GM23338 (cell line): ENCODE measurements at places on chromosomes 5 and 9. TPM values are rescaled to one million over a fixed set of nuclear protein-coding genes. Genes with fewer than 3 reads are reported as not detected.

DNA sequence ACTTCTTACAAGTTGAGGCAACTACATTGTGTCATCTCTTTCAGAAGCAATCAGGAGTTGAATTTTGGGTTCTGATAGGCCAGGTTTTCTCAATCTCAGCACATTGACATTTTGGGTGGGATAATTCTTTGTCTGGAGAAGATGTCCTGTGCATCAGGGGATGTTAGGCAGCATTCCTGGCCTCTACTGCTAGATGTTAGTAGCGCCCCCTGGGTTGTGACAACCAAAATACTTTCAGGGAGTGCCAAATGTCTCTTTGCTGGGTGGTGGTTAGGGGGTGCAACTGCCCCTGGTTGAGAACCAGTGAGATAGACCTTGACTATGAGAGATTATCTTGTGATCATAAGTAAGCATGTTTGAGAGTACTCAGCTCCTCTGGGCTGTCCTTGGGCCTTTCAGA is 164.3 kb upstream of the KLF9 start:
- peak; percentile 35 for DNase-seq
- no peak overlapping the region for H3K27ac ChIP-seq
- H3K4me3 ChIP-seq: no peak overlapping the region
- peaks cover 4% of the 10 kb centered on the region; the same call in 1 of the 2 replicates for H3K4me1 ChIP-seq
- H3K36me3 ChIP-seq: no peaks in the 10 kb centered on the region

DNA sequence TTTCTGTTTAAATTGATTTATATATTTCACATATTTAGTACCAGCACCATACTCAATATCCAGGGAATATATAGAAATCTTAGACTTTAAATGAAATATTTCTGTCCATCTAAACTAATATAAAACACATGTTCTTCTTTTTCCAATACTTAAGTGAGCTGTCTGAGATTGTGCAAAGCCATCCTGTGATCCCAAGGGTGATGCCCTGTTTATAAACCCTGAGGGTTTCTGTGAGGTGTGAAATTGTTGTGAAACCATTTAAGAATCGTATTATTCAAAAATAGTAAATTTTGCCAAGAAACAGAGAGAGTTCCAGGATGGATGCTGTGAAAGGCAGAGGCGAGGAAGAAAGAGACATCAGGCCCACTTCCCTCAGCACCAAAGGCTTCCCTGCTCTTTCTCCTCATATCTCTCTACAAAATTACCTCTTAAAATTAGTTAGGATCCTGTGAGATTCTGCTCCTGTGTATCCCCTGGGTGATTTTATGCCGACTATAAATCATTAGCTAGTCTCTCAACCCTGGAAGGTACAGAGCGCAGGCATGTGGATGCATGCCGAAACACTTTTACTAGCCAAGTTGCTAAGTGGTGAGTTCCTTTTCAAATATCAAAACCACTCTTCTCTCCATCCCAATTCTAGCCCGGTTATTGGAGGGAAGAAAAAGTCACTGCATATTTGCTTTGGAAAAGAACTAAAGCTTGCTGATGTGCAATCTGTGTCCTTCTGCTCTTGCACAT is 183.0 kb downstream of the GLIS3 start:
- no peak overlapping the region for H3K27ac ChIP-seq
- H3K27me3 ChIP-seq: no peaks in the 10 kb centered on the region
- no peaks in the 10 kb centered on the region for H3K4me1 ChIP-seq
- no peak overlapping the region for H3K4me3 ChIP-seq
- H3K36me3 ChIP-seq: no peaks in the 10 kb centered on the region

ADGRD2 gene
- 0.45 TPM in 1 of 2 replicates, not detected in the other for total RNA-seq

GBGT1 gene
- total RNA-seq: 15.7 and 22.4 TPM in 2 replicates
